ENCODE measurements at places on chromosomes 1 and 21. TPM values are rescaled to one million over a fixed set of nuclear protein-coding genes. Genes with fewer than 3 reads are reported as not detected.

TRNP1 gene
- 183 TPM for total RNA-seq

HLCS gene
- total RNA-seq, result 7.2 TPM

PHLDA3 gene
- 163 TPM for total RNA-seq

AGT gene
- 0.06 TPM for total RNA-seq

CLIC6 gene
- total RNA-seq, result 0.04 TPM

AMY2B gene
- total RNA-seq, result 0.84 TPM

PDZK1 gene
- total RNA-seq, result 0.86 TPM

RIMKLA gene
- total RNA-seq, result 0.70 TPM

CDCA8 gene
- 48.4 TPM for total RNA-seq

DRAXIN gene
- 0.13 TPM for total RNA-seq

RPE65 gene
- total RNA-seq, result not detected

HSD3B2 gene
- not detected for total RNA-seq

APOBEC4 gene
- total RNA-seq, result not detected

SPRR2E gene
- total RNA-seq, result not detected

ASCL5 gene
- 0.08 TPM for total RNA-seq

CFHR3 gene
- 0.23 TPM for total RNA-seq

Measured in A549 treated with CpdA at 1 μM for 4 hours (cell line).